HT1080 (cell line): ENCODE measurements at places on chromosomes 5 and 9. TPM values are rescaled to one million over a fixed set of nuclear protein-coding genes. Genes with fewer than 3 reads are reported as not detected.

Gene SHROOM1
- 9.3 and 10.3 TPM in 2 replicates for total RNA-seq

Gene IL5
- not detected in 2 replicates for total RNA-seq

- no peak for DNase-seq
These were observed 15.4 kb upstream of the VPS13A start for GRCh38 chr9:77161966-77162365.

Gene TLX3
- not detected in 2 replicates for total RNA-seq

DNA sequence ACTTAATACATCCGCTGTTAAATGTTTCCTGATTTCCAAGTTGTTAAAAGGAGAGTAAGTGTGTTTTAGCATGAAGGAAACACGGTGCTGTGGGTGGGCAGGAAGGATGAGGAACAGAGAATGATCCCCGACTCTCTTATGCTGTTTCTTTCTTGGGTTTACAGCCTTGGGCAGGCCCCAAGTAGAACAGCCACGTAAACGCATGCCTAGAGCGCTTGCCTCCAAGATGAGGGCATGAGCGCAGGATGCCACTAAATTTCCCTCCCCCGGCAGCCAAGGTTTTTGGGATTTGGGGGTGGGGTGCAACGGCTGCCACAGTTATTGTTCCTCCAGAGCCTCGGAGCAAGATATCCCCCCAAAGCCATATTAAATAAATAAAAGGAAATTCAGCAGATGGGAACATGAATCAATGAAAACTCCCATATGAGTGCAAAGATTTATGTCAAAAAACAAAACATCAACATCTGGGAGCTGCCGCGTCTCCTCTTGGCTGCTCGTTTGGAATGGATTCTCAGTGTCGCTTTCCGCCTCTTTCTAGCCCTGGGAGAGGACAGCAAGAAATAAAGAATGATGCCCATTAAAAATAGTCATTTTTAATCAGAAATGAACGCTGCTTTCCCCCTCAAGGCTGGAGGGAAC is 10.0 kb upstream of the DELE1 start:
- DNase-seq: no peak
